Stimulated activated CD4-positive, alpha-beta T cell treated with anti-CD3 and anti-CD28 coated beads, Interleukin-1b, Interleukin-23, amount 100 ng/mL, for 1 hour (primary cell): ENCODE measurements at places on chromosomes 3 and 15.

DNA sequence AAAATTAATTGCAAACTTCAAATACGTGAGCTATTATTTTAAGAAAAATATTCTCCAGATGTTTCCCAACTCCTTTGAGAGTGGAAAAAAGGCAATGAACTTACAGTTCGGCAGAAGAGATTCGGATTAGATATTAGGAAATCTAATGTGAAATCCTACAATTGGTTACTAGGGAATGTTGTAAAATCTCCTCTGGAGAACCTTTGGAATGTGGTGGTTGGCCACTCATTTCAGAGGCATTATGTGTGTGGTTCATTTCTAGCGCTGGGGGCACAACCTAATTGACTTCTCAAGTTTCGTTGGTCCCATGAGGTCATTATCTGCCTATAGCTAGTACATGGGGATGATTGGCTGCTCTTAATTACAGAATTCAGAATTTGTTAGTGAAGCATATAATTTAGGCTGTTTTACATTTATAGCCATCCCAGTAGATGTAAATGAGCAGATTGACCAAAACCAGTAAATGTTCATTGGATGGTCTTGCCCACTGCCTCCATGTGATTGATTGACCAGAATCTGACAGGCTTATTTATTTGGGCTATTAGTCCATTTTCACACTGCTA, 34.6 kb upstream of the CMSS1 start:
- DNase-seq, result no peak

GRCh38 chr3:30913176-30913575, 18.7 kb upstream of the GADL1 start:
- DNase-seq, result no peak

DNA sequence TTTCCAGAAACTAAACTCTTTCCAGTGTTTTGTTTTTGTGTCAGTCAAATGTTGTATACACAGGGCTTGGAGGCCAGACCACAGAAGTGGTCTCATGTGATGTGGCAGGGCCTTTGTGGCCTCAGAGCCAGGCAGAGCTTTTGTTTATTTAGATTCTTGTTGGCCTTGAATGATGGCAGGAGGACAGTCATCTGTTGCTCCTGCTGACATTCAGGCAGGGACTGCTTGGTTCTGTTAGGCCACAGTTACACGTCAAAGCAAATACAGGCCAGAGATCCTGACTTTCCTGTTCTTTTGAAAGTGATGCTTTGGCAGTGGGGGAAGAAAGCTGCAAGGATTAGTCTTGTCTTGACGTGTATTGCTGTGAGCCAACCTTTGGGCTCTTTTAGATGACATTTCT, 325.1 kb downstream of the CACNA2D3 start:
- DNase-seq, result no peak

- no peak for DNase-seq
Observed at GRCh38 chr3:110583373-110583935, 488.2 kb upstream of the NECTIN3 start.

- DNase-seq, result no peak
Observed at GRCh38 chr3:35677797-35678196, 38.5 kb downstream of the ARPP21 start.

- DNase-seq, result no peak
Observed at GRCh38 chr3:24512564-24513197, 18.0 kb upstream of the THRB start.

- no peak for DNase-seq
Observed at GRCh38 chr15:47822048-47822447, 104.7 kb downstream of the SEMA6D start.

DNA sequence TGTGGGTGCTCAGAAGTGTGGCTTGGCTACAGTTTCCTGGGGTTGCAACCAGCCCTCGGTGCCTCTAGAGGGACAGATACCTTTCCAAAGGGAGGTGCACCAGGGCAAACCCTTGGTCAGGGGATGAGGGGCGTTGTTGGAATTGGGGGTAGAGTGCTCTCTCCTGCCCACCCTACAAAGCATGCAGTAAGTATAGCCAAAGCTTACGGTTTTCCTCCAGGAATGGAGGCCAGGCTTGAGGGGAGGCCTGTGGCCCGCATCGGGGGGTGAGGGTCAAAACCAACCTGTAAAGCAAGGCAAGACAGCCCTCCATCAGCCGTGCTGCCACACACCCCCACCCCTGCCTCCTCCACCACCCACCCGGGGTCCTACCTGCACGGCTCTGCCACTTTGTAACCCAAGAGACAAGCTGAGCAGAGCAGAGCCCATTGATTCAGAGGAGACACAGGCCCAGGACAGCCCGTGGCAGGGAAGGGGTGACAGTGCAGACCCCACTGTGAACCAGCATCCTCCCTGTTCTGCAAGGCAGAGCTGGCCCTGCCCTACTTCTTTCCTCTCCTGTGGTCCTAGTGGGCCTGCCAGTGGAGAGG, 41.5 kb downstream of the TLE3 start:
- no peak for DNase-seq

GRCh38 chr3:127783642-127784160, 38.6 kb downstream of the MGLL start:
- DNase-seq, result no peak

DNA sequence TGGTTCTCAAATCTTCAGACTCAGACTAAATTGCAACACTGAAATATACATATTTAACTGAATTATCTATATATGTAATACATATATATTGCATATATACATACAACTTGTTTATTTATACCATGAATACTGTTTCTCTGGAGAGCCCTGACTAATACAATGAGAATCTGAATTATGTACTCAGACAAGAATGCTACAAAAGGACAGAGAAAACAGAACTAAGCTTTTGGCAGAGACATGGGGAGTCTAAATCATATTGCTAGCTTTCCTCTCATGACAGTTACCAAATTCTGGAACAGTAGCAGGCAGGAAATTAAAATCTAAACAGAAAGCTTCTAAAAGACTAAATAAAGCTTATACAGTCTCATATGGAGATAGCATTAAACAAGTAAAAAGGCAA, 142.4 kb upstream of the KCNMB2 start:
- DNase-seq, result no peak

DNA sequence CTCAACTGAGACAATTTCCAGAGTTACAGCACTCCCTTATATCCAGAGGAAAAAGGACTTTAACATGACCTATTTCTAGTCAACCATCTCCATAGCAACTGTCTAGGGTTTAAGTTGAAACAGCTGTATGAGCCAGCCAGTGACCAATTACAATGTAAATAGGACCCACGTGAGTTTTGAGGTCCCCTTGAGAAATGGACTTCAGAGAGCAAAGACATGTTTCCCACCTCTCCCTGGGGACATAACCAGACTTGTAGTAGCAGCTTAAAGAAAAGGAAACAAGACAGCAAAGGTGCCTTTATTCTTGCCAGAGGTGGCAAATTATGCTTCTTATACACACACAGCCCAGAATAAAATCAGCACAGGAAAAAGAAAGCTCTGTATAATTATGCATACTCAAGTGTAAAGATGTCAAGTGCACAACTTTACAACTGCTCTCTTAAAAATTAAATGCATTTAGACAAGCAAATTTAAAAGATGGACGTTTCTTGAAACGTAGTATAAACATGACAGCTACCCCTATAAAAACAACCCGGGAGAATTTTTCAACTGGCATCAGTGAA, 40.2 kb downstream of the SUMF1 start:
- DNase-seq, result no peak

- DNase-seq, result no peak
Observed at GRCh38 chr15:38002883-38003477, 68.5 kb downstream of the TMCO5A start.

DNA sequence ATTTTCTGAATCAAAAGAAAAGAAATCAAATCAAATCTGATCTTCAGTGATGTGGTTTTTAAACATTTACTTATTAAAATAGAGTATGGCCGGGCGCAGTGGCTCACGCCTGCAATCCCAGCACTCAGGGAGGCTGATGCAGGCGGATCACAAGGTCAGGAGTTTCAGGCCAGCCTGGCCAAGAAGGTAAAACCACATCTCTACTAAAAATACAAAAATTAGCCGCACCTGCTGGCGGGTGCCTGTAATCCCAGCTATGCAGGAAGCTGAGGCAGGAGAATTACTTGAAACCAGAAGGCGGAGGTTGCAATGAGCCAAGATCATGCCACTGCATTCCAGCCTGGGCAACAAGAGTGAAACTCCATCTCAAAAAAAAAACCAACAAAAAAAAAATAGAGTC, 169.1 kb downstream of the ULK4 start:
- no peak for DNase-seq

DNA sequence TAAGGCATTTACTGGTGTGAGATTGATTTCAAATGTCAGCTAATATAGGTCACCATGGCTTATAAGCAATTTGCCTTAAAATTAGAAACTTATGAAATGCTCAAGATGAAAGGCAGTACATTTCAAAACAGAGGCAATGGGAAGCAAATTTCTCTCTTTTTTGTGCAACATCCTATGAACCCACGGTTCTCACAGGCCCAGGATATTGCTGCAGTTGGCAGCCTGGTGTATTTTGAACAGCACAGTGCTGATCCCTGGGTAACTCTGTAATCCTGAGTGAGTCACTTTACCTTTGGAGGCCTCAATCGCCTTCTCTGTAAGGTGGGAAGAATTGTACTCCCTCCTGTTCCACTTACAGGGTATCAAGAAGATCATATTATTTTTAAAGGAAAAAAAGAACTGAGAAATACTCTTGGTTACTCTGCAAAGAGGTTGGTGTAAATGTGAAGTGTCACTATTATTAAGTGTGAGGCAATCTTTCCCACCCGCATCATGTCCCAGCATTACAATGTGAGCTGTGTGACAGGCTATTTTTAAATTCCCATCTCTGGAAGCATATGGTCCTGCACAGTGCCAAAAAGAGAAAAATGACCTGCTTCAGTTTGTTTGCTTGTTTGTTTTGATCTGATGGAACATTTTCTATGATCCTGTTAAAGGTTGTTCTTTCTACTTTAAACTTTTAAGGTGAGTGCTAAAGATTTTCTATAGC, 190.1 kb upstream of the LPP start:
- DNase-seq, result no peak

GRCh38 chr3:76897076-76897475, 142.8 kb upstream of the ROBO2 start:
- DNase-seq, result no peak

DNA sequence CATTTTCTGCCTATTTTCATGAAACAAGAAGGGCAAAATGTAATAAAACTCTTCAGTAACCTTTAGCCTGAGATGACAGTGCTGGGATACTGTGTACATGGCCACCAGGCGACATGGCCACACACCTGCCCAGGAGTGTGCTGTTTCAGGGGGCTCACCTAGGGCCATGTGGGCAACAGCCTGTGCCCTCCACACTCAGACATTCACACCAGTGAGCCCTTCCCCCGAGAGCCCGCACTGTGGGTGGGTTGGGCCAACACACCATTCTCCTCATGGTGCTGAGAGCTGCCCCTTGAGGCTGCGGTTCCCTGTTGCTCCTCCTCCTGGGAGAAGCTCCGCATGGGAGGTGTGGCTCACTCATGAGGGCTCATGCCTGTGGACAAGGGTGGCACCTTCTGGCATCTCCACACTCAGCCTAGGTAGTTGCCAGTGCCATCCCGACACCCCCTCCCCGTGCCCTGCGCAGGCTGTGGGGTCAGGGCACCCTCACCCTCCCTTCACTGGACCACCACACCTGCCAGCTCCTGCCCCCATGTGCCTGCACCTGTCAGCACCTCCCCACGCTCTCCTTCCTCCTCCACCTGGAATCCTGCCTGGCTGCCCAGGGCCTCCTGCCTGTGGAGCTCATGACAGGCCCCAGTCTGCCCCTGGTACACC, 19.7 kb downstream of the OCA2 start:
- DNase-seq, result no peak

- no peak for DNase-seq
Observed at GRCh38 chr3:146543461-146544001, 876 bp downstream of the PLSCR1 start.

DNA sequence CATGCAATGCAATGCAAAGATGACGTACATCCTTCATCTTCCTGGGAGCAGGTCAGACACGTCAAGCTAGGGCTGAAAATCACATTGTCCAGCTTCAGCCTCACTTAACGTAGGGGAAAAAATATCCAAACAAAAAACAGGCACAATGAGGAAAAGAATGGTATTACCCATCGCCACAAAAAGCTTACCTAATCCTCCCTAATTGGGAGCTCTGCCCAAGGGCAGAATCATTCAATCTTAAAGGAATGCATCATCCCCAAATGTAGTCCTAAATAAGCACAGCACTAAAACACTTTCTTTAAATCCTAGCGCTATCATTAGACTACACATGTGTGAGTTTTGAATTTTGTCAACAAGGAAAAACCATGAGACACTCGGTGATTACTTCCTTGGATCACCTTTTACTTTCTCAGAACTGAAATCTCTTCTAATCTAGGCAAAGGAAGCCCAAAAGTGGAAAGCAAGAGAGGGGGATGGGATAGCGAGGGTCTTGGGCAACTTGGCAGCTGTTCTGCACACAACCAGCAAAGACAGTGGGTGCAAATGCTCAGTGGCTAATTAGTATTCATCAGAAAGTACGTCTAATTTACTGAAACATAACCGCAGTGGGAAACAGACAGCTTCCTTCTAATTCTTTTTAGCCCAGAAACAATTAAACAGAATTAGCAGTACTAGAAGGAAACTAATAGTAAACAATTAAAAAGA, 87.4 kb downstream of the ADAMTS9 start:
- DNase-seq, result no peak

- no peak for DNase-seq
Observed at GRCh38 chr3:44065311-44066094, 176.2 kb upstream of the TOPAZ1 start.

DNA sequence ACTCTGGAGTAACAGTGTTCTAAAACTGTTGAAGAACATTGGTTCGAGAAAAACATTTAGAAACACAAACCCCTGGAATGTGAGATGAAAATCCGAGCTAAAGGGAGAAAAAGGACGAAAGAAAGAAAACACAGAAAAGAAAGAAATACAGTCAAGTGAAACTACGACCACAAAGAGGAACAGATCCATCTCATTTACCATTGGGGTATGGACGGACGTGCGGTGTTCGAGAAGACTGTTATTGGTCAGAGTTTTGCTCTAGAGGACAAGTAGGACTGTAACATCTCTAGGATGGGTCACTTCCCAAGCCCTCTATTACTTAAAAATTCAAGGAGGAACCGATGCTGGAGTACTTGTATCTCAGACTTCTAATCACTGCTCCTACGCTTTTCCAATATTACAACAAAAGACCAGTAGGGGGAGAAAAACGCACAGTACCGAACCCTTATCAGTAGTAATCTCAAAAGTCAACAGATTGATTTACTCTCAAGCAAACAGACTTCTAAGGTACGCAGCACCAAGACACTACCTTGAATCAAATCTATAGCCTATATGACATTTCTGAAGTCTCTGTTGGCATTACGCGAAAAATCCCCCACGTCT, 1.1 kb upstream of the PIK3CA start:
- DNase-seq, result no peak

- DNase-seq, result no peak
Observed at GRCh38 chr15:73593304-73594074, 39.7 kb downstream of the NPTN start.
